ENCODE measurements at places on chromosomes 3 and 15.

DNA sequence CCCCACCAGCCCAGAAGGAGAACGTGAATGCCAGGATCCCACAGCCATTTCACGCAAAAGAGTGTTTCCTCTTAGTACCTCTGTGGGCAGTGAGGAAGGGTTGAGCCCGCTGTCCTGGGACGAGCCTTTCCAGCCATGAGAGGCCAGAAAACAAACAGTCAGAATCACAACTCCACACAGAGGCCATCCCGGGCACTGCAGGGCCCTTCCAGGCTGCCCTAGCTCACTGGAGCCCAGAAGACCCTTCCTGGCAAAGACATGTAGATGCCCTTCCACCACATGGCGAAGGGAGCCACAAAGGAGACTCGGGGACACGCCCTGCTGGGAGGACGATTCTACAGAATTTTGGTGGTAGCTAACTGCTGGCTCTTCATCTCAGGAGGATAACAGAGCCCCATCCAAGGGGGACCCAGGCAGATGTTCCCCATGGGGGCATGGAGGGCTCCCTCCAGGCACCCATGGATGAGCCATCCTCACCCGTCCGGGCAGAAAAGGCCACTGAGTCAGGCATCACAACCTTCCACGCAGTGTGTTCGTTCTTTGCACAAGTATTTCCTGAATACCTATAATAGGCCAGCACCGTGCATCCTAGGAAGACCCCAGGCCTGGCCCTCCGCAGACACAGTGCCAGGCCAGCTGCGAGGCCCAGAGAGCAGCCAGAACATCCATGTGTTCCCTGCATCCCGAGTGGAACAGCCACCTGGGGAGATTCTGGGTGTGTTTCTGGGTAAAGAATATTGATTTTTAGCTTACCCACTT, 47.2 kb downstream of the SLC12A8 start:
- DNase-seq, result no peak

DNA sequence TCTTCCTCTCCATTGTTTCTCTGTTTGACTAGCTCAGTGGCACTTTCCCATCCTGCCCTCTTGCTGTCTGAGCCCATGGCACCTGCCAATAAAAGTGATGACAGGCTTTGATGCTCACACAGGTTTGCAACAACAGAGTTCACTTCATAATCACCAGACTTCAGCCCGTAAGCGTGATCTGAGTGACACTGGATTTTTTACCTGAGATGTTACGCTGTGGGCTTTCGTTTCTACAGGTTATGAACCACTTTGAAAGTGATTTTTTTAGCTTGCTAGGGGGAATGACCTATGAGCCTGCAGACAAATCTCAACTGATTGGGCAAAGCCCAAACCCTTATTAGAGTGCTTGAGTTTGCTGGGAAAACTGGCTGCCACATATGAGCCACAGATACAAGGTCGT, 173.9 kb upstream of the ICE2 start:
- no peak for DNase-seq

DNA sequence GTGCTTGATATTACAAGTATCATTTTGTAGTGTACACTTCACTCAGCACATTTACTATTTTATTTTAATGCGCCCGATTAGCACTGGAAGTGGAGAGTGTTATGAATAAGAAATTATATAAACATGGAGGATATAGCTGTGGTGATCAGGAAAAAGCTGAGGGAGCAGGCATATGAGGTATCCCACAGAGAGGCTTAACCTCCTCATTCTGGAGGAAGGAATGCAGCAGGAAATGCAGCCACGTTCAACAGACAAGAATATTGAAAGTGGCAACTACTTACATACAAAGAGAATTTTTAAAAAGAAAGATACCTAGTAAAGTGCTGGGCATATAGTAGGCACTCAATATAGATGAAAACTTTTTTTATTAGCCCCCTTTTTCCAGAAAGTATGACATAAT, 166.0 kb upstream of the SATB1 start:
- DNase-seq, result no peak

- no peak for DNase-seq
Observed at GRCh38 chr3:149247929-149248691, 26.5 kb upstream of the CP start.

GRCh38 chr3:5301651-5302297, 114.3 kb downstream of the EDEM1 start:
- no peak for DNase-seq

GRCh38 chr3:141493184-141493583, 6.4 kb downstream of the RASA2 start:
- no peak for DNase-seq

- no peak for DNase-seq
Observed at GRCh38 chr3:68953816-68954444, 21.6 kb upstream of the TAFA4 start.

- DNase-seq, result no peak
Observed at GRCh38 chr3:187367561-187368103, 553 bp upstream of the RTP4 start.

DNA sequence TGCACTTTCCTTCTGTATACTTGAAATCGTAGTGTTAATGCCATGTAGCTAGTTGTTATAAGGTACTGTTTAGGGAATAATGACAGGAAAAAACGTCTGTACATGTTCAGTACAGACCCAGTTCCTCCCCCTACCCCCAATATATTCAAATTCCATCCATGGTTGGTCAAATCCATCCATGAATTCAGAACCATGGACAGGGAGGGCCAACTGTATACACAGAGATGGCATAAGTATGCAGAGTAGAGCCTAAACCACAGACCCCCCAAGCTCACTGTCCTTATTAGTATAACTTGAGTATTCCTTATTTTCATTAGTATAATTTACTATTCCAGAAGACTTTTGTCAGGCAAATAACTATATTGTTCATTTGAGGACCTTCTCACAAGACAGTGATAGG, 51.2 kb upstream of the ADAMTS17 start:
- no peak for DNase-seq

GRCh38 chr3:71581457-71582035, 2.0 kb downstream of the FOXP1 start:
- DNase-seq, result peak; percentile 17

DNA sequence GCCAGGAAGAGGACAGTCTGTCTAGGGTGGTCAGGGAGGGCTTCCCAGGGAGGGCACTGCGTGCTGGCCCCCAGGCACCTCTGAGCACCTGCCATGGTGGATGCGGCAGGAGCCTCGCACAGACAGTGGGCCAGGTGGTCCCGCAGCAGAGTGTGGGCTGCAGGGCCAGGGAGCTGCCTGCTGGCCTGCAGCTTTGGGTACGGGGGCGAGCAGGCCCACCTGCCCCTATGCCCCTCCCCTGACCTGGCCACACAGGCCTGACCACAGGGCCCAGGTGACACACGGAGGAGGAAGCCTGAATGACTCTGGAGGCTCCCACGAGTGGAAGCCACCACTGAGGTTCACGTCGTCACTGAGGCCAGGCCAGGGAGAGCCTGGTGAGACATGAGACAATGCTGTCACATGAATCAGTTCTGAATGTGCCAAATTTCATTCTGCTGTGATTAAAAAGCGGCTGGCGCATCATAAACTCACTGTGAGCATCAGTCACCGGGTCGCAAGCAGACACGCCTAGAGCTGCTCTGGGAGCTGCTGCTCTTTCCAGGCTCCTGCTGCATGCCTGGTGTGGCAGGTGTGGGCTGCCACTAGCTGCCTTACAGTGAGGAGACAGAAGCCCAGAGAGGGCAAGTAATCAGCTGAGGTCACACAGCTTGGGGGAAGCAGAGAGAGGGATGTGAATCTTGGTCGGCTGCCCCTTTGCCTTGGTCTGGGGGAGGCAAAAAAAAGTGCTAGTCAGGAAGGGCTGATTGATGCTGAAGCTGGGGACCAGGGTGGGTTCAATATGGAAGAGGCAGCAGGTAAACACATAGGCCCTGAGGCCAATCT, 39.5 kb upstream of the IQSEC1 start:
- DNase-seq, result no peak

DNA sequence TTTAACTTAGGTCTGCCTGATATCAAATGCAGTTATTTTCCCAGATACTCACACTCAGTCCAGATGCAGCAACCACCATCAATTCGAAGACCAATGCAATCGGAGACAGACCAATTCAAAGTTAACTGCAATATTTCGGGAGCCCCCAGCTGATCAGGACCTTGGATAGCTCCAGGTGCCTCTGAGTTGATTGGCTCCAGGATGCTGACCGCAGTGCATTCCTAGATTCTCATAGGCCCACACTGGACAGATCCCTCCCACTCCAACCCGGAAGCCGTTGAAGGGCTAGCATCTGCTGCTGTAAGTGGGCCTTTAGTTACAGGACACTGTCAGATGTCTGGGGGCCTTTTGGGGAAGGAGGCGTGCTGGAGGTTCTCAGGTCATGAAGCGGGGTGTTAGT, 89.5 kb upstream of the ATP2B2 start:
- DNase-seq, result no peak

DNA sequence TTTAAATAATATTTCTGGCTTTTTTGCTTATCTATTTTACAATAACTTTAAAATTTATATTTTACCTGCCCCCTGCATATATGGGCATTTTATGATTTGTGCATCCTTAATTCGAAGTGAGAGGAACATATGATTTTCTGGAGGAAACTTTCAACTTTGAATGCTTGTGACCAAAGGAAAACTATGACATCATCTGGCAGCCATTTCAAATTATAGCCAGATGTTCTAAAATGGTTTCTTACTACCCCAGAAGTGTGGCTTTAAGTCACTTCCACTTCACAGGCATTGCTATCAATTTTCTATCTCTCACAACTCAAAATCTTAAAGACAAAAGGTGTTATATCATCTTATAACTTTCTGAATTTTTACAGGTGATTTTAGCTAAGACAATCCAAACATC, 508.8 kb downstream of the RBMS3 start:
- DNase-seq, result no peak

- DNase-seq, result no peak
Observed at GRCh38 chr15:52290329-52290728, 5.3 kb downstream of the MYO5C start.

- DNase-seq, result no peak
Observed at GRCh38 chr15:37097144-37097919, 3.0 kb downstream of the MEIS2 start.

DNA sequence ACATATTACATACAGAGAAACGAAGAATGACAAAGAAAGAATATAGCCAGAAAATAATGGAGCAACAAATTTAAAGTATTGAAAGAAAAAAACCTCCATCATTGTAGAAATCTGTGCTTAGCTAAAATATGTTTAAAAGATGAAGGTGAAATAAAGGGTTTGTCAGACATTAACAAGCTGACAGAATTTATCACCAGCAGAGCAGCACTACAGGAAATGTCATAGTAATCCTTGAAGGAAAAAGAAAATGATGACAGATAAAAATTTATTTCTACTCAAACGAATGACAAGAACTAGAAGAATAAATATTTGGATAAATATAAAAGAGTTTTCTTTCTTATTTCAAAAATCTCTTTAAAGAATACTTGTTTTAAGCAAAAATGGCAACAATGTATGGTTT, 40.6 kb upstream of the OTOL1 start:
- DNase-seq, result no peak

- no peak for DNase-seq
Observed at GRCh38 chr15:30992249-30992864, 929 bp upstream of the MTMR10 start.

DNA sequence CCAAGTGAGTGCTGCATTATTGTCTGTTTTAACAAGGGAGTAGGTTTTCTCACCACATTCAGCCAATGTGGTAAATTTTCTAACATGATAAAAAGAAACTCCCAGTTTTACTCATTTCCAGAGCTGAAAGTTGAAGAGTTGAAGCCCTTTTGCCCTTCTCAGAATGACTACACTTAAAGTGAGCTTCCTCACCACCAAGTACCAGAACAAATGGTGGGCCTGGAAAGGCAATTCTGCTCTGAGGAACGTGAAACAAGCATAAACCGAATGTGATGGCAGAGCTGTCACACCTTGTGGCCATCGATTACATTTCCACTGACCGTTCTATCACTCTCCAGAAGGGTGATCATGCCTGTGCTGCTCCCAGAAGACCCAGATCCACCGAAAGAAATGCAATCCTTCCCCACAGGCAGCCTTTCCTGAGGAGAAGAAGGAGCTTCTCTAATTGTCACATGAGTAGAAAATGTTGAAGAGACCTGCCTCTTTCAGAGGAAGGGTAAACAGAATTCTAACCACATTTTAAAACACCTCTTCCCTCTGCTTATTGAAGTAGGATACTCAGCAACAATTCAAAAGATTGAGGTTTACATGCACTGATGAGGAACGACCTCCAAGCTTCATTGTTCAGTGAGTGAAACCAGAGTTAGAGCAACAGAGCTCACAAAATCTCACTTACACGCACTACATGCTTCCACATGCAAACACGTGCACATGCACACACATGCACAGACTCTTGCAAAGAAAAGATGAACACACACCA, 21.4 kb upstream of the CCR9 start:
- no peak for DNase-seq

GRCh38 chr3:133838296-133838789, 32.7 kb downstream of the SRPRB start:
- no peak for DNase-seq

DNA sequence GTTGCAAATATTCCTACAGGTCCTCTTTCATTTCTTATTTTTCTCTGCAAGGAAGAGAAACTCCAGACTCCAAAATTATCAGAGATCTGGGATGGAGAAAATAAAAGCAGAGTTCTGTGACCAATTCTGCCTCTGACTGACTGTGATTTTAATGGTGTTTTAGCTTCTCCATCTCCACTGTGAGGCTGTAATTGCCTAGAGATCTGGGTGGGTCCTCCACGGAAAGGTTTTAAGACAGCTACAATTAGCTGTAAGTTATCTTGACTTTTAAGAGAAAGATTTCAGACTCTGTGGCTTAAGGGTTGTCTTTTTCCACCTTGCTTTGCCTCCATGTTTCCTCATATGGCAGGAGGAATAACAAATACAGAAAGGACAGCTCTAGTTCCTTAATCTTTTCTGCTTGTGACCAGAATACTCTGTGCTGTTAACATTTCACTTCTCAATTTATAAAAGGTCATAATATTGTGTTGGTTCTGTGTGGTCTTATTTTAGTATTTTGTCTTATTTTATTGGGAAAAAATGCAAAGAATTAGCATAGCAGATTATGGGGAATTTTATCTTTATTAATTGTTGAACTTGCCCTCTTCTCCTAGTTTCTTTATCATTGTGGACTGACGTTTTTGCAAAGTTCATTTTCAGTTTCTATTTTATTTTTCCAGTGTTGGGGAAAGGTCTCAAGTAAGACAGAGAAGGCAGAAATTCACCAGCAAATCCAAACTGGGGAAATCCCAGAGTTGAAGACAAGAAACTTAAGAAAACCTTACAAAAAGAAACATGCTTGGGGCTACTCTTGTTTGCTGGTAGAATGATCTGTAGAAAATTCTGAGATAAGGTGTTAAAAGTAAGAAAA, 157.9 kb downstream of the RAP2B start:
- no peak for DNase-seq

DNA sequence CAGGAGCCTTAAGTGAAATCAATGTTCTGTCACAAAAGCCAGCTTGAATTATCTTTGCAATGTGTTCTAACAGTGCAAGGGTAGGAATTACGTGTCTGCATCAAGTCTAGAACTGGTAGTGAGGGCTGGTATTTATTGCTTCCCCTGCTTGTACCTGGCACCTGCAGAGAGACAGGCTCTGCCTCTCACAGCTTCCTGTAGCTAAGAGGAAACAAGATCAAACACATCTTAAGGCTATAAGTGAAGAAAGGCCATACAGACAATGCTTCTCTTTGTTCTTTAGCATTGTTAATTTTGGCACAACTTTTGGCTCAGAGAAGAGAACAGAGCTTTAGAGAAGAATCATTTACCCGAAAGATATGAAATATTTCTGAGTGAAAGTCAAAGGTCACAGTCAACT, 479.9 kb downstream of the GRM7 start:
- no peak for DNase-seq

All from activated T-helper 1 cell treated with anti-CD3 and anti-CD28 coated beads, Interleukin-2, amount 50 U/mL, for 16 hours (primary cell).